CMK (cell line): ENCODE measurements at places on chromosomes 5 and 9.

- no peak for DNase-seq
Observed at GRCh38 chr9:136726631-136727191, 14.3 kb downstream of the DIPK1B start.

GRCh38 chr5:154745349-154745748 is 9.8 kb upstream of the LARP1 start:
- DNase-seq, result no peak

GRCh38 chr9:73871636-73872035 is 625.5 kb upstream of the RORB start:
- no peak for DNase-seq

GRCh38 chr9:132415181-132415580 is 5.2 kb downstream of the CFAP77 start:
- DNase-seq, result no peak

DNA sequence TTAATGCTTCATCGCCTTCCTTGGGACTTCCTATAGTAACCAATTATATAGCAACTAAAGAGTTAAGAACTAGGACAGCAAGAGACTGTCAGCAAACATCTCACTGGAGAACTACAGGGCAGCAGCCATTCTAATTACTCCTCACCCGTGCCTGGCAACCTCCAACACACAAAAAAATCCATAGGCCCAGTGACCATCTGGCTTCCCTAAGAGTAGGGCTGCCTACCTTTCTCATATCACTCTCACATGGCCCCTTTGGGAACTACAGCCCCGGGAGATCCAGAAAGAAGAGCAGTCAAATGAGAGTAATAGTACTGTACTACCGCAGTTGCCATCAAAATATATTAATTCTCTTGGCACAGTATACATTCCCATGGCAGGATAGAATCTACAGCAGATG is 5.7 kb downstream of the DCAF10 start:
- no peak for DNase-seq

DNA sequence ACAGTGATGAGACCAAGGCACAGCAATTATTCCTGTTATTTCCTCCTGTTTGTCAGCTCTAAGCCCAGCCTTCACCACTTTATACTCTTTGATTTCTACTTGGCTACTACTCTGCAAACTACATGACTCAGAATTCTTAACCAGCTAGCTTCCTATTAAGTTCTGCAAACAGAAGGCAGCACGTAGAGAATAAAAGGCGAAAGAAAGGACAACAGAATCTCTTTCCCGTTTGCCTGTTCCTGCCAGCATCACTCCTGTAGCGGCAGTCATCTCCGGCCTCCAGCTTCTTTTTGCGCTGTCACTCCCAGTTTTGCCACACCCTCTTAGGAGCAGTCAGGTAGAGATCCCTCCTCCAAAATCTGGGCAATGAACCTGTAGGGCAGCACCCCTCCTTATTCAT is 29.9 kb downstream of the DPYSL3 start:
- no peak for DNase-seq

DNA sequence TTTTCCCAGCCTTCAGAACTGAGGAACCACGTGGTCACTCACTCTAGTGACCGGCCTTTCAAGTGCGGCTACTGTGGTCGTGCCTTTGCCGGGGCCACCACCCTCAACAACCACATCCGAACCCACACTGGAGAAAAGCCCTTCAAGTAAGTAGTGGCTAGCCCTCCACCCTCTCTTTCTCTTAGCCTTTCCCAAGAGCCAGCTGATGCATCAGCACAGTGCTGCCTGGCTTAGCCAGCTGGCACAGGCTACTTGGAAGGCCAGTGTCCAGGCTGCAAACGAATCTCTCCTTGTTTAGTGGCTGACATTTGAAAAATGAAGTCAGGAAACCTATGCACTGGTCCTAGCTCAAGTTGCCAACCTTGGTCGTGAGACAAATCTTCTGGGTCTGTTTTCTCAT is 91.1 kb downstream of the PRDM6 start:
- no peak for DNase-seq

DNA sequence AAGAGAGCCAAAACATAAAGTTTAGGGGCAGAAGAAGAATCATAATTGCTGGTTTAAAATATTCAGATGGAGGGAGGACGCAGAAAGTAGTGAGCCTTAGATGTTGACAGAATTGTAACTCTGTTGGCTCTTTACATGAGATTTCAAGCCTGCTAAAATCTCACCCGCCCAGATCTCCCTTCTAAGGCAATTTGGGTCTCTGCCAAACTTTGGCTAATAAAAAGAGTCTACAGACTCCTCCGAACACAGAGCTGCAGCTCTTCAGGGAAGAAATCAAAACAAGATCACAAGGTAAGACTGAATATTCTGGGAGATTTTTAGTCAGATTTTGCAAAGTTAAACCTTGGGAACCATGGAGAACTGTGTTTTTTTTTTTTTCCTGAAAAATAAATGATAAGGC is at the start of gene IL33:
IL33 (plus strand) TSS at position 246 of the 400 bp plus-strand sequence. CDS start 25,888 bp downstream, outside the sequence.
- DNase-seq, result no peak

GRCh38 chr9:135609366-135609955 is 29.9 kb downstream of the GLT6D1 start:
- no peak for DNase-seq

DNA sequence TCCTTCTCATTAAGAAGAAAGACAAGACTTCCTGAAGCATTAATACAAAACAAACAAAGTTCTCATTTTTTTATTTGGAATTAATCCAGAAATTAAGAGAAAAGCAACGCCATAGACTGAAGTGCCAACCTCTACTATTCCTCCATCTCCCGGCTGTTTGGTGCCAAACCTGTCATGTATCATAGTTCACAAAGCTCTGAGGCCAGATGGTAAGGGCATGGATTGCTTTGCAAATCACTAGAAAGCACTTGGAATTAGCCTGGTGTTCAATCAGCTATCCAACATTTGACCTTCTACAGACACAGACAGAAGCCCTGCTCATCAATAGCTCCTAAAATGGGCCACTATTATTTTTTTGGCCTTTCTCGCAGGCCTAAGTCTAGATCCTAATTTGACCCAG is 33.8 kb downstream of the HTR1A start:
- DNase-seq, result no peak

DNA sequence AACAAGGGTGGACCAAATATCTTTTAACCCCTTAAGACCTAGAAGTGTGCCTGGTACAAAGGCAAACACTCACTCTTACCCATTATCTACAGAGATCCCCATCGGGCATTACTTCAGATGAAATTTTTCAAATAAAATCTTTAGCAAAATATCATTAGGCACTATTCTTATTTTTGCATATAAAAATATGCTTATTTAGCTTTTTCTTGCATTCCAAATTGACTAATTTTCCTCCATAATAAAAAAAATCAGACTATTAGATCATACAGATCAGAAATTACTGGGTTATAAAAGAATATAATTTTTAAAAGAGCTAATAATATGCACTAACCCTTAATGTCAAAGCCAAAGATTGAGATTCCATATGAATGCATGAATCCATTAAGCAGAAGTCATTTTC is 178.7 kb upstream of the SLC30A5 start:
- DNase-seq, result no peak

DNA sequence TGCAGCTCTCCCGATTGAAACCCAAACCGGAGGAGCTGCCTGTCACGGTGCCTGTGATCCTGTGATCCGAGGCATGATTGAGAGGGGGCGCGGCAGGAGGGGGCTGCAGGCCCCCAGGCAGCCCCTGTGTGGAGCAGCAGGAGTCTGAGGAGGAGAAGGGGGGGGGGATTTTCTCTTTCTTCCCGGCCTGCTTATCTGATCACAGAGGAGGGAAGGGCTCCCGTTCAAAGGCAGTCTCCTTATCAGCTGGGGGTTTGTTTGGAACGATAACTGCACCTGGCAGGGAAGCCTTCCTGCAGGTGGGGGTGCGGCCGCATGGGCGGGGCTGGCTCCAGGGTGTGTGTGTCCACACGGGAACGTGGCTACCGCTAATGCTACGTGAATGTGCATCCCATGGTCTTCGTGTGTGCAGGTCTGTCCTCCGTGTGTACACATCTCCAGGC is 38.4 kb downstream of the LMX1B start:
- no peak for DNase-seq

DNA sequence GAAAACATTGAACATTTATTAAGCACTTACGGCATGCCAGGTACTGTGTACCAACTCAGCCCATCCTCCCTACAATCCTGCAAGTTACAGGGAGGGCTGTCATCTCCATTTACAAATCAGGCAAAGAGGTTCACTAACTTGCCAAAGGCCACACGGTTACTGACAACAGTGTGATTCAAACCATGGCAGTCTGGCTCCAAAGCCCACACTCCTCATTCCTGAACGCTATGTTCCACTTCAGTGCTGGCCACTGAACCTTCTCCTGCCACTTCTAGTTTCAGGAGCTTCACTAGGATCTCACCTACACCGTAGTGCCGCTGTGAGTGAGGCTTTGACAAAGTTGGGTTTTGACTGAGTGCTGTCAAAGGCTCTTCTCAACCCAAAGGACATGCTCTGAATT is 7.2 kb upstream of the LIFR start:
- DNase-seq, result no peak

DNA sequence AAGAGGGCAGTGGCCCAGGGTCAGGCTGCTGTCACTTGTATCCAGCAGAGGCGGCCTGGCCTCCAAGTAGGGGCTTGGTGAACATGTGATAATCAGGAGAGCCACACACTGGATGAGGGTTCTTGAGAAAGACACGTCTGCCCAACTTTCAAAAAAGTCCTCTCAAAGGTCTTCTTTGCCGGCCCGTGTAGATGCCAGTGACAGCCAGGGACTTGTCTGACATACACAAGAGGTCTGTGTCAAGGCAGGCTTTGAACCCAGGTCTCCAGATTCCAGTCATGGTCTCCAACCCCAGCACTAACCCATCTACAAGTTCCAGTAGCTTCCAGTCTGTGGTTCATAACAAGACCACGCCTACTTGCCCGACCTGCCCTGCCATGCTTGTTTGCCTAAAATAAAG is 7.9 kb upstream of the AMBP start:
- no peak for DNase-seq

DNA sequence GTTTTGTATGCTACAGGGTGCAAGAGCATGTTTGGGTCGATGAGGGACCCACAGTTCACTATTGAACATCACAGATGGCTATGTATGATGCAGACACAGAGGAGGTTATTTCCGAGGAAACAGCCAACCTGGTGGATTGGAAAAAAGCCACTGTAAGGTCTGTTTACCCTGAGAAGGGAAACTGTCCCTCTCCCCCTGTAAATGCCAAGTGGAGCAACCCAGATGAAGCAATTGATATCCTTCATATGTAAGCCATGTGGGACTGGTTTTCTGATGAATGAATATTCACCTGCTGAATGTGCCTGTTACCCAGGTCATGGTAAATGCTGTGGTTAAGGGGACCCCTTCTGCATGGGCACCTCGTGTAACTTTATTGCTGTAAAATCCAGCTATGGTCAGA is 14.8 kb upstream of the CTSV start:
- no peak for DNase-seq

- DNase-seq, result no peak
Observed at GRCh38 chr9:113775749-113776148, 100.4 kb upstream of the ZNF618 start.

DNA sequence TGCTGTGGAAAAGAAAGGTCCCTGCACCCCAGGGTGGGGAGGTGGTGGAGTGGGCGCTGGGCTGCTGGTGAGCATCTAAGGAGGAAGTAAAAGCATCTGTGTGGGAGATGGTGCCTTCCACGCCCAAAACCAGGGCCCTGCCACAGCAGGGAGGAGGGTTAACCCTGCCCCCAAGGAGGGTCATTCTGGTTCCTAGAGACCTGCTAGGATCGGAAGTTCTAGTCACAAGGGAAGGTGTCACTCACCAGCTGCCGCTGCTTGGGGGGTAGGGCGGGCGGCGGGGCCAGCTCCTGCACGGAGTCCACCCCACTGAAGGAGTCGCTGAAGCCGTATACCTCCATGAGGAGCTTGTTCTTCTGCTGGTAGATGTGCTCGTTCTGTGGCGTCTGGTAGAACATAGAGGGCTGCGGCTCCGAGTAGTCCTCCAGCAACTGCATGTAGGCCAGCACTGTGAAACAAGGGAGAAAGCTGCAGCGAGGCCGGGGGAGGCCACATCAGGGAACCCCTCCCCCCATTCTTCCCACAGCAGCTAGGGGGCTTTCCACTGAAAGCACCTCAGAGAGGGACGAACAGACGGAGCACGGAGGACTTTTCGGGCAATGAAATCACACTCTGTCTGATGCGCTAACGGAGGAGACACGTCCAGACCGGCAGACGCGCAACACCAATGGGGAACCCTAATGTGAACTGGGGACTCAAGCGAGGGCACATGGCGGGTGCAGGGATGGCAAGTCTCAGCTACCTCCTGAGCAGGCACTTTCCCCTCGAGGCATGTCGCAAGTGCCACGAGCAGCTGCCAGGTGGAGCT is 76.4 kb downstream of the PRRT1B start:
- DNase-seq, result no peak

DNA sequence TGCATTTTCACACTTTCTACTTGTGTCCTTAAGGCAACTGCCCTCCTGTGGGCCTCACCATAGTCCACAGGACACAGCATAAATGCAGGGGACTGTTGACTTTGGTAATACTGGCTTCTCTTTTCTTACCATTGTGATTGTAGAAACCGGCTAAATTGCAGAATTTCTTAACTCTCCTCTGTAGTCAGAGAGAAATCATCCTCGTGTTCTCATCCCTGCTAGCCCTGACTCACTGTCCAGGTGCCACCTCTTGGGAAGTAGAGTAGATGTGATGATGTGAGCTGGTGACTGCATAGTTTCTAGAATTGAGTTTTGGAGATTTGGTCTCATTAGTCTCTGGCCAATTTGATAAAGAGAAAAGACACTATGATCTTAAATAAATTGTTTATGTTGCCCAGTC is 5.5 kb downstream of the PHF24 start:
- DNase-seq, result no peak

GRCh38 chr9:30575691-30576090 is 1808.8 kb upstream of the ACO1 start:
- no peak for DNase-seq

GRCh38 chr5:150434464-150434863 is 15.1 kb downstream of the RPS14 start:
- no peak for DNase-seq

DNA sequence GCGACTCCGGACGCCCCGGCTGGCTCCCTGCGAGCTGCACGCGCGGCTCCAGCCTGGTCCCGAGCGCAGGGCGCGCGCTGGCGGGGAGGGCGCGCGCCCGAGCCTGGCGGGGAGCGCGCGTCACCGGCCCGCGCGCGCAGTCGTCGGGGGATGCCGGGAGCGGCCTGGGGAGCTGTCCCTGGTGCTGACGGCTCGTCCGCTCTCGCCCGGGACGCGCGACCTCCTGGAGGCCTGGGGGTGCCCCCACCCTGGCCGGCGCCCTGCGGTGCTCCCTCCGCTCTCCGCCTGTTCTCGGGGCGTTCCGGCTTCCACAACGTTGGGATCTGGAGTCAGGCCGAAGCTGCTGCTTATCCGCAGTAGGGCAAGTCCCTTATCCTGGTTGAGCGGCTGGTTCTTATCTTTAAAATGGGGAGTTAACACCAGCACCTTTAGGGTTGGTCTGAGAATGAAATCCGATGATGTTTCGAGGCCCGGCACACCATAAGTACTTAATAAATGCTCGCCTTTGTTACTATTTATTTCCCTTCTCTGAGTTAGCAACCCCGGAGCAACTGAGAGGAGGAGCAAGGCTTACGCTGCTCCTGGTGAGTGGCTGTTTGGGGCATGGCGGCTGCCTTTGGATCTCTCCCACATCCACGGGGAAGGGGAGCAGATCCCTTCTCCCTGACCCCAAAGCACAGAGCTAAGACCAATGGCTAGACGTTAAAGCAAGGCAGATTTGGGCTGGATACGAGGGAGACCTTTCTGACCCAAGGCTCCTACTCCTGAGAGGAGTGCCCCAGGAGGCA is at the start of gene FAM163B:
FAM163B (minus strand) TSS at position 79 of the 788 bp plus-strand sequence. CDS start 29,166 bp downstream, outside the sequence.
- no peak for DNase-seq
